Mucosa of gallbladder (tissue), 1 donor: ENCODE measurements at places on chromosomes 2 and 18.

GRCh38 chr2:31381601-31382000, 32.9 kb downstream of the XDH start:
- no peak for DNase-seq

DNA sequence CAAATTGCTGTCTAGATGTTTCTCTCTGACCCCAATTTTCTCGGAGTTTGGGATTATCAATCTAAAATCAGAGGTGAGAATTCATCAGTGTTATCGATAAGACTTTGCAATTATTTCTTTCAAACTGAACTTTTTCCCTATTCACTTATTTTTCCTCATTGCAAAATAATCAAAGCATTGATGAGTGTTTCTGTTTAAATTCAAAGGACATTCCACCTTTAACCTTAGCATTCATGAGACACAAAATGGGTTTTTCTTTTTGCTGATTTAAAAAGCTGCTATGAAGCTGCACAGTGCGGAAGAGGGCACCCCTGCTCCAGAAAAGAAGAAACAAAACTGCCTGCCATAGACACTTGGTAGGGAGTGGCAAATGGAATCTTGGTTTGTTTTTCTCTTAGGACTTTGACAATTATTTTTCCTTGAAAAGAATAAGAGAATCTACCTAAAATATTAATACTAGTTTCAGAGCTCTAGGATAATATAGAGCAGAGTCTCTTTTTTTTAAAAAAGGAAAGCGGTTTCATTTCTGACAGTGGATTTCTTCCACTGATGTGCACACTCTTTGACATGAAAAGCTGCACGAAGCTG, 203.4 kb downstream of the TGIF1 start:
- no peak for DNase-seq

GRCh38 chr2:101030866-101031554, 28.9 kb downstream of the RPL31 start:
- DNase-seq: no peak

GRCh38 chr18:2083691-2084090, 487.6 kb downstream of the METTL4 start:
- DNase-seq: no peak

DNA sequence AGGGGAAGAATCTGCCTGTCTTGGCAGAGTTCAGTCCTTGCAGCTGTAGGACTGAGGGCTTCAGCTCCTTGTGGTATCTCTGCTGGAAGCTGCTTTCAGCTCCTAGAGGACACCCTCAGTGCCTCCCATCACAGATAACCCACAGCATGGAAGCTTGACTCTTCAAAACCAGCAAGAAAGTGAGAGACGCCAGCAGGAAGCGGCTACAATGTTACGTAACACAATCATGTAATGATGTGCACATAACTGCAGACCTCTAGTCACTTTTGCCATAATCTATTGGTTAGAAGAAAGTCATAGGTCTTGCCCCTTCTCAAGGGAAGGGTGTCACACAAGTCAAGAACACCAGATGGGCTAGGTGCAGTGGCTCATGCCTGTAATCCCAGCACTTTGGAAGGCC, 69.1 kb upstream of the AFF3 start:
- no peak for DNase-seq

DNA sequence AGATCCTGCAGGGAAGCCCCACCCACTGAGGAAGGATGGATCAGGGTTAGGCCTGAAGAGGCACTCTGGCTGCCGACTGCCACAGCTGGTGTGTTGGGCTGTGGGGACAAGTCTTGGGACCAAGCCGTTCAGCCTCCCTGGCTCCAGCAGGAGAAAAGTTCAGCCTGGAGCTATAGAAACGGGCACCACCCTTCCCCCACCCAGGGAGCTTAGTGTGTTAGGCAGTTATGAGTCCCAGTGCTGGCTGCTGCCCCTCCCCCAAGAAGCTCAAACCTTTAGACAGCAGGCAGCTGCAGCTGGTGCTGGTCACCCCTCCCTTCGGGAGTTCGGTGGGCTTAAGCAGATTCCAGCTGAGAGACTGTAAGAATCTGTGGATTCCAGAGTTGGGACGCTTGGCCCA, 447.1 kb upstream of the HS6ST1 start:
- no peak for DNase-seq

DNA sequence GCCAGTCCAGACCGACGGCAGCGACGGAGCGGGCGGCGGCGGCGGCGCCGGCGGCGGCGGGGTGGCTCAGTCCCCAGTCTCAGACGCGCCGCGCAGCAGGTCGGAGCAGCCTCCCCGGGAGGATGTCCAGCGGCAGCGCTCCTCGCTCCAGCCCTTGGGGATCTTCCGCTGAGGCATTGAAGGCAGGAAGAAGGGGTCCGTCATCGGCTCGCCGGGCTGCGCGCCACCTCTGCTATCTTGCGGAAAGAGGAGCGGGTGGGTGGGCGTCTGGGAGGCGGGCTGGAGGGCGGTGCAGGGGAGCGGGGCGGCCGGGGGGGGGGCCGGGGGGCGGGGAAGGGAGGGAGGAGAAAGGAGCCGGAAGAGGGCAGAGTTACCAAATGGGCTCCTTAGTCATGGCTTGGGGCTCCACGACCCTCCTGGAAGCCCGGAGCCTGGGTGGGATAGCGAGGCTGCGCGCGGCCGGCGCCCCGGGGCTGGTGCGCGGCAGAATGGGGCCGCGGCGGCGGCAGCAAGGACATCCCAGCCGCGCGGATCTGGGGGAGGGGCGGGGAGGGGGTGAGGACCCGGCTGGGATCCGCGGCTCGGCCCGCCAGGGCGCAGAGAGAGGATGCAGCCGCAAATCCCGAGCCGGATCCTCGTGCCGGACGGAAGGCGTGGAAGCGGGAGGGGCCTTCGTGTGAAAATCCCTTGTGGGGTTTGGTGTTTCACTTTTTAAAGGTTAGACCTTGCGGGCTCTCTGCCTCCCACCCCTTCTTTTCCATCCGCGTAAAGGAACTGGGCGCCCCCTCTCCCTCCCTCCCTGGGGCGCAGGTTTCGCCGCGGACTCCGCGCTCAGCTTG, at the start of gene NETO1:
Gene NETO1 (minus strand): TSS at position 242 of the 839 bp plus-strand sequence. CDS start 696 bp downstream, outside the sequence.
- no peak for DNase-seq

- no peak for DNase-seq
Observed at GRCh38 chr2:102010902-102011301, 19.1 kb downstream of the IL1R2 start.

GRCh38 chr2:152572031-152572430, 145.2 kb downstream of the PRPF40A start:
- no peak for DNase-seq

- no peak for DNase-seq
Observed at GRCh38 chr2:17544256-17544655, 3.8 kb downstream of the VSNL1 start.

GRCh38 chr18:57438743-57439608, 3.8 kb downstream of the ONECUT2 start:
- no peak for DNase-seq

GRCh38 chr2:72744049-72744448, 81.8 kb downstream of the EXOC6B start:
- no peak for DNase-seq

DNA sequence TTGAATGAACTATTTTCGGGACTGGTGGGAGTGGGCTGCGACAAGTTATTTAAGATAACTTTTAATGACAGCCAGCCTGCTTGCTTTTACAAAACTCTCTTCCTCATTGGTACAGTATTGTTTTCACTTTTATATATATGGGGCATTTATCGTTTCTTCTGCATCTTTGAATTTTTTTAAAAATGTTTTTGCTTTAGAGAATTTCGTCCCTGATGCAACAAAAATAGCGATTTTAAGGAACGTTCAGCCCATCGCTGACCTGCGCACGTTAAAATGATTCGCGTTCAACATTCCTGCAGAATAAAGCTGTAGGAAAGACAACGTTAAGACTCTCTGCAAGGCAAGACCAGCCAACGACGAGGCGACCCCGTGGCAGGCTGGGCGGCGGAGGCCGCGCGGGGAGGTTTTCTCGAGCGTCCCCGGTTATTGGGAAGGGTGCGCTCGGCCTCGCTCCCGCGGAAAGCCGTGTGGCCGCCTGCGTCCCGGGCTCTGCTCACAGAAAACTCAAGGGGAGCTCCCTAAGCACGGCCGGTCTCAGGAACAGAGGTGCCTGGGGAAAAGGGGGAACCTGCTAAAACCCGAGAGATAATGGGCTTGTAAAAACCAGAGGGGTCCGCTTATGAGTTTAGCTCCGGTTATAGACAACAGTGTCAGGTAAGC, 3.0 kb downstream of the PAX8 start:
- DNase-seq: no peak

DNA sequence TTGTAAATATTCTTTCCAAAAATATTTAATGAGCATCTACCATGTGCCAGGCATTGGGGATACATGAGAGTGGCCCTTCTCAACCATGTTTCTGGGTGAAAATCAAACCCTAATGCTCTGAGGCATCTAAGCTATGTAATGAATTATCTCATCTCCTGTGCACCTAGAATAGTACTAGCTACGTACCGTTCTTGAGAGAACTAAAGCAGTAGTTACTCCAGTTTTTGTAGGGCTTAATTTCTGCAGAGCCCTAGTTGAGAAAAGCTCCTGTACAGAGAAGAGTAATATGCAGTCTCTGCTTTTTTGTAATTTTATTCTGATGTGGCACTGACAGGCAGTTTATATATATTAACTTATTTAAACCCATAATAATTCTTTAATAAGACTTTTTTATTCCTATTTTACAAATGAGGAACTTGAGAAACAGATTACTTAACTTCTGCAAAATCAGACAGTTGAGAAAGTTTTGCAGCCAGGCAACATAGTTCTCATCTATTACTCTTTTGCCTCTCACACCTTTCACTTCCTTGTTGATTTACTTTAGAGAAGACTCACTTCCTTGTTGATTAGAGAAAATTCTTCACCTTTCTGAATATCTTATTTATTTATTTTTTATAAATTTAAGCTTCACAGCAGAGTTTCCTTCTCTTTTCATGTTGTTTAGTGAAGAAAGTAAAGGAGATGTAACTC, 3.1 kb downstream of the SPOPL start:
- no peak for DNase-seq

GRCh38 chr2:56456791-56457190, 273.0 kb downstream of the CCDC85A start:
- no peak for DNase-seq

DNA sequence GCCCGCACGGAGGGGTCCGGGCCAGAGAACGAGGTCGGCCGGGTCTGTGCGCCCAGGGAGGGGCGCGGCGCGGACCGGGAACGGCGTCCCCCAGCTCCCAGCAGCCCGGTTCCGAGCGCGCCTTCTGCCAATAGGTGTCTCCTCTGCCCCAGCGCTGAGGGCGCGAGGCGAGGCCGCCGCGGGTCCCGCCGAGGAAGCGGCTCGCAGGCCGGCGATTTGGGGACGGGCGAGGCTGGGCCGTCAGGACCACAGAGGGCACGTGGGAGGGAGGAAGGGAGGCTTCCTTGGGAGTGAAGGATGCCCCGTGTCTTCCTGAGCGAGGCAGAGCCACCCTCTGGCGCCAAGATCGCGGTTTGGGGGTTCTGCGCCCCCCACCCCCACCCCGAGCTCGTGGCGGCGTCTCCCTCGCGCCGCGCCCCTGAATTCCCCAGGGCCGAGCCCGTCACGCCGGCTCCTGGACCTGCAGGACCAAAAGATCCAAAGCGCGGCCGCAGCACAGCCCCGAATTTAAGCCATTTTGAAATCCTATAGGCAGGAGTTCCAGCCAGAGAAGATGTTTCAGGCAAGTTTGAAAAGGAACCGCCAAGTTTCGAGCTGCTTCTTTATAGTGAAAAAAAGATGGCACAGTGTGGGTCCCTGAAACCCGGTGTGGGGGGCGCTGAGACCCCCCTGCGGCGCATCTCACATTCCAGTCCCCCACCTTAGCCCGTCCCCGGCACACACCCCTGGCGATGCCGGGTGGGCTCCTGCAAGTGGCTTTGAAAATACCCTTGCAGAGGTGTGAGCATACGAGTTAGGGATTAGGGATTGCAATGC, 909 bp downstream of the NFATC1 start:
- DNase-seq: no peak

DNA sequence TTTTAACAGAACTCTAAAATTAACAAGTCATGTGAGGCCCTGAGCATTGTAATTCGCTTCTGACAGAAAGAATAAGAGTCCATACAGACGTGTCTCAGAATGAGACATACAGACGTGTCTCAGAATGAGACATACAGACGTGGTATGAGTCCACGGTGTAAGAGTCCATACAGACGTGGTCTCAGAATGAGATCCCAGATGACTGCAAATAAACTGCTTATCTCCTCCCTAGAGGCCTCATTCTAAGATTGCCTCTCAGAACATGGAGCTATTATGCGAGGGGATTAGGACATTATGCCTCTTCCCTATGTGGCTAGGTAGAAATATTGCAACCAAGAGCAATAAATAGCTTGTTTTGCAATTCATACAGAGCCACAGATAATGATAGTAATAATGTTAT, 63.9 kb downstream of the NEB start:
- no peak for DNase-seq

GRCh38 chr2:235832941-235833340, 335.2 kb downstream of the GBX2 start:
- no peak for DNase-seq
